CD4-positive, alpha-beta T cell treated with Interleukin-6 at 100 ng/mL for 8 hours (primary cell): ENCODE measurements at places on chromosomes 4 and X.

- DNase-seq, result no peak
These were observed 56.4 kb downstream of the FBXW7 start for GRCh38 chr4:152479428-152480026.

DNA sequence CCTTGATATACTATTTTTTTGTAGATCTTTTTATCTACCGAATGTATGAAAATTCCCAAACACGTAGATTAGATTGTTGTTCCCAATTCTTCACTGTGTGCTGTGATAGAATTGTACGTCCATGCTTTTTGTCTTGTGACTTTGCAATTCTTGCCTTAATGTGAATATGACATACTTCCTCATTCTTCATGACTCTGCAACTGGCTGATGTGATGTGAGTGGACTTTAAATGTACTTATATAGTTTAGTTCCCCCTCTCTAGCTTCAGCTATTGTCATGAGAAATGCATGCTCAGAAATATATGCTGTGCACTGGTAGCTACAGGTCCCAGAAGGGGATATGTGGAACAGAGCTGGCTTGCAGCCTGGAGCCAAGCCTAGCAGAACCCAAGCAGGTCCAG lies 89.4 kb downstream of the FTHL17 start:
- no peak for DNase-seq

DNA sequence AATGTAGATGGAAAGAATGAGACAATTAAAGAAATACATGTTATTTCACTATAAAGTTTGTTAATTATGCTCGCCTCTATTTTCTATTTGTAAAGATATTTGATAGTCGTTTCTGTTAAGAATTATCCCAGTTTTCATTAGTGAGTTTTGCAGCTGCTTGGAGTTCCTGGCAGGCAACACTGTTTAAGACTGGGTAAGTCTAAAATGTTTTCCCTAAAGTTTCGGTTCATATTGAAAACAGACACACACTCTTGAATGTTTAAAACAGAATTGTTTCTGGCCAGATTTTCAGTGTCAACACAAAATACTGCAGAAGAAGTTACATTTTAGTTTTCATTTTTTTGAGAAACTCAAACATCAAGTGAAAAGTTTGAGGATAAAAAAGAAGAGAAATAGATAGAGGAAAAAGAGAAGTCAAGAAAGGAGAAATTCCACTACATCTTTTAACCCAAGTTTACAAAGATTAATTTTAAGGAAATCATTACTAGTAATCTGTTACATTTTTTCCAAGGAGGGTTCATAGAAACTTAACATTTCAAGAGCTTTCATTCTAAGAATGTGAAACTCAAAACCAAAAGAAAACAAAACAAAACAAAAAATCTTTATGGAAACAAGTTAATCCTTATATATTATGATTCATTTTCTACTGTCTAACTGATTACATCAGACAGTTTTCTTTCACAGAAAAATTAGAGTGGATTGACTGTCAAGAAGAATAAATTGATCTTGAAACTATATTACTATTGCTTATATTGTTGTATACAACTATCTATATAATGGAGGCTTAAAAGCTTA lies 305.5 kb downstream of the FAT4 start:
- no peak for DNase-seq

GRCh38 chr4:112808001-112808400 lies 171.1 kb downstream of the LARP7 start:
- DNase-seq, result no peak

- no peak for DNase-seq
These were observed 22.5 kb upstream of the ARHGAP6 start for GRCh38 chrX:11688201-11688600.

DNA sequence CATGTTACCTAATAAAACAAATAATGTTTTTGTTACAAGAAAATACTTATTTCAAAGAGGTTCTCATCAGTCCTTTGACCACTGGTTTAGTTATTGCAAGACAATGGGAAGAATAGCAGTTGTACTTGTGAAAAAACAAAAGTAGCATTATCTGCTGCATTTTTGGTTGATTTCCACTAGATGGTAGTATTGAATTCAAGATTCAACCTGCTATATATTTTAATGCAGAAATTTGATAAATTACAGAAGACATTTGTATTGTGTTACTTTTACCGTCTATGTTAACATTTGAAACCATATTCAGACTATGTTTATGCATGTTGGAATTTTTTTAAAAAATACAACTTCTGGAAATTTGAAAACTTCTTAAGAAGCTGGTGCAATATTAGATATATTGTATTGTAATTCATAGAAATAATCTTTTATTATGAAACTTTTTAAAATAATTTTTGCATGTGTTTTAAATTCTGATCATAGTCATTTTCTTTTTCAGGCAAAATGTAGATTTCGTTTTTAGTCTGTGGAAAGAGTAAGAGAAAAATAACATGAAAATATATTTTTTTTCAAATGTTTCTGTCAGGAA lies 56.4 kb downstream of the SPCS3 start:
- no peak for DNase-seq

DNA sequence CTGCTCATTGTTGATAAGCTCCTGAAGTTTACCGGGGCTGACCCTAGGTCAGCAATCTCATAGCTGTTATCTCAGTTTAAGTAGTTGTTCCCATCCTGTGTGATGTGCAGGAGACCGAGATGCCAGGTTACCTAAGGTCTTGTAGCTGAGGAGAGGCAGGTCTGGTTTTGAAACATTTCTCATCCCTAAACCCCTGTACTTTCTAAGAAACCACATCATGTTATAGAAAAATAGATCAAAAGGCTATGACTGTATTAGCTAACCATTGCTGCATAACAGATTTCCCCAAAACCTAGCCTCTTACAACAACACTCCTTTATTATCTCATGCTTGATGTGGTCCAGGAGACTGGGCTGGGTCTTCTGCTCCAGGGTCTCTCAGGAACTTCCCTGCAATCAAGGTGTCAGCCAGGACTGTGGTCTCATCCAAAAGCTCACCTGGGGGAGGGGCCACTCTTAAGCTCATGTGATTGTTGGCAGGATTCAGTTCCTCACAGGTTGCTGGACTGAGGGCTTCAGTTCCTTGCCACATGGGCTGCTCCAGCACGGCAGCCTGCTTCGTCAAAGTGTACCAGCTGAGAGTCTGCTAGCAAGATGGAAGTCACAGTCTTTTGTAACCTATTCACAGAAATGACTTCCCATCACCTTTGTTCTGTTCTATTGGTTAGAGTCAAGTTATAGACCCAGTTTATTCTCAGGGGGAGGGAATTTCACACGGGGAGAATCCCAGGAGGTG lies 60.9 kb upstream of the CLCN4 start:
- no peak for DNase-seq

DNA sequence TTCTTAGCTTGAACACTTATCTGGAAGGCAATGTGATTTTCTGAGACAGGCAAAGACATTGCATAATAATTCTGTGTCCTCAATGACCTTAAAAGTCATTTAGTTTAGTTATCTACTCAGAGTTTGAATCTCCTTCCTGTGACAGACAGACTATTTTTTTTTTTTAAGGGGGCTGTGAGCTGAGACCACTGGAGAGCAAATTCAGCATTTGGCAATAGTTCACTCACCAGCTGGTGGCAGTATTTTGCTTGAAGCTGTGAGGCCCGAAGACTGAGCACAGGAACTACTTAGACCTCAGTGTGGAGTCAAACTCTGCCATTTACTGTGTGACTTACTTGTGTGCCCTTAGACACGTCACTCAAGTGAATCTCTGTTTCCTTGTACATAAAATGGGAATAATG lies 22.9 kb upstream of the CPE start:
- no peak for DNase-seq

DNA sequence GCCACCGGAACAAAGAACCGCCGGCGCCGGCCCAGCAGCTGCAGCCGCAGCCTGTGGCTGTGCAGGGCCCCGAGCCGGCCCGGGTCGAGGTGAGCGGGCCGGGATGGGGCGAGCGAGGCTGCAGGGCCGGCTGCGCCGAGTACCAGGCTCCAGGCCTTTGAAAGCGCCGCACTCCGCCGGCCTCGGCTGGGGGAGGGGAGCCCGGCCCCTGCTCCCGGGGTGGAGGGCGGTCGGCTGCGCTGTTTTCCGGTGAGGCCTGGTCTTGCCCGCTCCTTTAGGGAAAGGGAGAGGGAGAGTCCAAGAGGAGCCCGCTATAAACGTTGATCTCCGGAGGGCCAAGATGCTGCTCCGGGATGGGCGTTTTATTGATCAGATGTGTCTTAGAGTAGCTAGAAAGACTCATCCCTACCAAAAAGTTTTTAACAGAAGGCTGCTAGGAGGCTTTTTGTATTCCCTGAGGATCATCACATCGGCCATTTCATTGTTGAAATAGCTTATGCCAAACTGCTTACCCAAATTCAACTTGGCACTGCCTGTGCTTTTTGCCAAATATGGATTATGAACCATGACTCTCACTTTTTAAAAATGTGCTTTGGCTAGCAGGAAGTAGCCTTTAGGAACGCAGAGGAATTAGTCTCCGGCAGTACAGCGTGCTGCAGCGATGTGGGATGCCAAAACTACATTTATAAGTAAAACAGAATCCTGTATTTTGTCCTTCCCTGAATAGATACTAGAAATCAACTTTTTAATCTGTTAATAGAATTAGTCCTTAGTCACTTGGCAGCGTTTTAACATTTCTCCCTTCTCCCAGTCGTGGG lies 760 bp downstream of the TMEM165 start:
- DNase-seq, result no peak

GRCh38 chr4:128379860-128380259 lies 92.2 kb upstream of the PGRMC2 start:
- DNase-seq, result no peak

DNA sequence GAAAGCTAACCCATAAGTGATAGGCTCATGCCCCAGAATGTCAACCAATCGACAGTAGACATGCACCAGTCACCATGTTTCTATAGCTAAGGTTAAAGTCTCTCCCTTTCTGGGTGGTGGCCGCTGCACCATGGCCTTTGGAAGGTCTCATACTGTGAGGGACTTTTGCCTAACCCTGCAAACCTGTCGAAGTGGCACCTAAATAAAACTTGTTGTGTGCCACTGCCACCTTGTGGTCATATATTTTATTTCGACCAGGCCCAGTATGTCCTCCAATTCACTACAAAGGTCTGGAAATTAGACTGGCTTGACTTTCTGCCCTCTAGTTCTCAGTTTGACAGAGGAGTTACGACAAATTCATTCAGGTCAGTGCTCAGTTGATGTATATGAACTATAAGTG lies 163.1 kb downstream of the SMARCA1 start:
- peak; percentile 7 for DNase-seq

DNA sequence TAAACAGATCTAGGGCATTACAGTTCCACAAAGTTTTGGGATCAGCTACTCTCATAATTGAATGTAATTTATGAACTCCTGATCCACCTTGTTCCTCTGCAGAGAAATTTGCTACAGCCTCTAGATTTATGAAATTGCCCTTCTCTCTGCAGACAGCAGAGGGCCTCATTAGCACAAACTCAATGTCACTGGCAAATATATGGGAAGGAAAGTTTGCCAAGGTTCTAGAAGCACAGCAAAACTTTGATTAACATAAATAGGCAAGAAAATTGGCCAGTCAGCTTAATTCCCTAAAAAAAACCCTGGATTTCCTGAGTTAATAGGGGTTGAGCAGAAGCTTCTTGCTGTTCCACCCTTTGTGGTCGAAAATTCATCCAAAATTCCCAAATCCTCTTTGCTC lies 31.5 kb downstream of the PRPS1 start:
- peak; percentile 41 for DNase-seq

GRCh38 chr4:11214281-11214680 lies 214.4 kb downstream of the HS3ST1 start:
- no peak for DNase-seq

GRCh38 chr4:54230484-54231418 lies 1.7 kb downstream of the PDGFRA start:
- DNase-seq, result no peak

DNA sequence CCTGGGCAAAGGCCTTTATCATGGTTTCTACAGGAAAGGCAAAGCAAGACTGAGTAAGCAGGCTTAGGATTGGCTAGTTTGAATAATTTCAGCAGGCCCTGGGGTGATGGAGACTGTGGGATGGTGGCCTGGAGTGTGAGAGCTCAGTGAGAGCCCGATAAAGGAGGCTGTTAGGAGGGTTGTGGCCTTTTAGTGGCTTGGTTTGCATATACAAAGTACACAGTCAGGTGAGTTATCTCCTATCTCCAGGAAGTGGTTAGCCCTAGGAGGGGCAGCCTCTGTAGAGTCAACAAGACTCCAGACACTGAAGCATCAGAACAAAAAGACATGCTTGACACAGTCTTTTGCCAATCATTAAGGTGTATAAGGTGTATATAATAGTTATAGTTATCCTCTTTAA lies 157.2 kb downstream of the CFAP299 start:
- peak; percentile 85 for DNase-seq

GRCh38 chr4:74638001-74638400 lies 156.3 kb downstream of the BTC start:
- no peak for DNase-seq

- DNase-seq, result no peak
These were observed 108.1 kb upstream of the STOX2 start for GRCh38 chr4:183797011-183797444.

- DNase-seq, result no peak
These were observed 856.4 kb upstream of the INTU start for GRCh38 chr4:126776361-126776760.

DNA sequence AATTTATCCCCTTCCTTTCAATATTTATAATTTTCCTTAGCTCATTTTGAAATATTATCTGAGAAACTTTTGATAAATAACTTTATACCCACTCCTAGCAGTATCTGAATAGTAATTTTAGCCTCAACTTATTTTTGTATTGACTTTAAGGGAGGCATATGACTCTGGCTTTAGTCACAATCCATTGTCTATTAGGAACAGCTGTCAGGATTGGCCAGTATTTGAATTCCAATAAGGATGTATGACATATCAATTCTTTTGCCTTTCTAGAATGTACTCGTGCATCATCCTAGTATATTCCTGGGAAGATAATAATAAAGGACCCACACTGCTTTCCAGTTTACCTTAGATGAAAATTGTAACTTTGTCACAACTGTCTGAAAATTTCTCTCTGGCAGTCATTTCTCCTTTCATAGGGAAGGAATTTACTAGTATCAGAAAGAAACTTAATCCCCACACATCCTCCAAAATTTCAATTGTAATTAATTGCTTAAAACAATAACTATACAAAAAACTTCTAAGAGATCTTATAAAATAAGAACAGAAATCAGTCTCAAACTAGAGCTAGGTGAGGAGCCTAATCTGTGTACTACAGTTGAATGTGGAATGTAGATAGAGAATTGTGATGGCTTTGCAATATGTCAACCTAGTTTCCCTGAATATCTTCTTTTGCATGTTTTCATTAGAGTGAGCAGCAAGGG lies 121.0 kb upstream of the EPHA5 start:
- DNase-seq, result no peak
